BJ (cell line): ENCODE measurements at places on chromosomes 5 and 9.

GRCh38 chr9:127990554-127990953 lies 9.8 kb upstream of the EEIG1 start:
- DNase-seq = no peak

- DNase-seq = peak; percentile 31
Observed at GRCh38 chr9:129336601-129337331, 158.7 kb upstream of the IER5L start.

GRCh38 chr5:171693412-171693811 lies 92.2 kb upstream of the SMIM23 start:
- no peak for DNase-seq

DNA sequence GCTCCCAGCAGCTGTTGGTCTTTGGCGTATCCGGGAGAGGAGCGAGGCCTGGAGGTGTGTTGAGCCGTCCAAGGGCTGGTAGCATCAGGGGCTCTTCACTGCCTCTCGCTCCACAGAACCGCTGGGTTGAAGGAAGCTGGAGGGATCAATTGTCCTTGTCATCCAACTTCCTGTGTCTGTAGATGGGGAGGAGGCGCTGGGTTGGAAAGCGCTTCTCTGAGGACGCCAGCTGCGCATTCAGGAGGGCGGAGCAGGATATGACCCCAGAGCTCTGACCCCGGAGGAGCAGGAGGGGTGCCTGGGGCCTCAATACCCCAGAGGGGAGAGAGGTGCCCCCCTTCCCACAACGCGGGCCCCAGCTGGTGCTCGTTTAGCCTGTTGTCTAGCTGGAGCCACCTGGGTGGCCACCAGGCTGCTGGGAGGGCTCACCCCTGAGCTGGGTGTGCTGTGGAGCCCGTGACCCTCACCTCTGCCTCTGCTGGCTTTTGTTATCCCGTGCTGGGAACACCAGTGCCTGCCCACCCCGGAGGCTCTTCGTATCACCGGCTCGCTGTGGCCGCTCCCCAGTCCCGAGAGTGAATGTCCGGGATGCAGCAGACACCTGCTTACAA lies 2.0 kb upstream of the DBH start:
- no peak for DNase-seq

- no peak for DNase-seq
Observed at GRCh38 chr5:157864067-157864466, 5.1 kb upstream of the CLINT1 start.

DNA sequence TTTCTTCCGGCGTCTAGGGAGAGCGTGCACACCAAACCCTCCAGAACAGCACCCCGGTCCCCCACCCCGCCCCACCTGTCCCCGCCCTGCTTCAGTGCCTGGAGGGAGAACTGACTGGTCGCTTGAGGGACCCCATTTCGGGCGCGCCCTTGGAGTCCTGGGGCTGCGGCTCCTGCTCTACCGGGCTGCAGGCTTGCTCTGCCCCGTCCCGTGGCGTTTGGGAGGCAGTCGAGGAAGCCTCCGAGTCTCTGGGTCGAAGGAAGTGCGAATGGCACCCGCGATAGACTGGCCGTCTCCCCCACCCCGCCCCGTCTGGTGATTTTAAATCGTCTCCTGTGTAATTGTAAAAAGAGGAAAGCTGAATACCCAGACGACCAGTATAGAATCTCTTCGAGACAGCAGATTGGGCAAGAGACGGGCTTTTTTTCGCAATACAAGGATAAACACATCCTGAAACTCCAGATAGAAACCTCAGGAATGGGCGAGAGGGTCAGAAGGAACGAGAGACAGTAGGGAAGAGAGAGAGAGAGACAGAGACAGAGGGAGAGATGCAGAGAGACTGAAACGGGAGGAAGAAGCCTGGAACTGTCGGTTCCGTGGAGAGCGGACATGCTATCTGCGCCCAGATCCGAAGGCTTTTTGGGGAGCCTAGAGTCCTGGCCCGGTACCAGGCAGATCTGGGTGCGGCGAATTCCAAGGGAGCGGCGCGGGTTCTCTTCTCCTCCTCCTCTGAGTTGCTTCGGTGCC lies 9.9 kb downstream of the PRDM6 start:
- DNase-seq = no peak

DNA sequence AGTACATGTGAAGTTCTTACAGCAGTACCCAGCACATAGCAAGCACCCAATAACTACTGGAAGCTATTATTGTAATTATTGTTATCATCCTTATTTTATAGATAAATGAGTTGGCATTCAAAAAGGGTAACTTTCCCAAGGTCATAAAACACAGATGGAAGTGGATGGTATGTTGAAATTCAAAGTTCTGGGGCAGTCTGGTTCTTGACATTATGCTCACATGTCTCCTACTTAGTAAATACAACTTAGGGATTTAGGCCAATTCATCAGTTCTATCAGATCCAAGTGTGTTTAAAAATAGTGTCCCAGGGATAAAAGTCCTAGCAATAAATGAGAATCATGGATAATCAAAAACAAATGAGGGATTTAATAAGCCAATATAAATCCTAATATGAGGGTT lies 265.2 kb downstream of the ADAMTSL1 start:
- DNase-seq = no peak

- no peak for DNase-seq
Observed at GRCh38 chr9:109182940-109183798, 16.1 kb upstream of the FRRS1L start.

DNA sequence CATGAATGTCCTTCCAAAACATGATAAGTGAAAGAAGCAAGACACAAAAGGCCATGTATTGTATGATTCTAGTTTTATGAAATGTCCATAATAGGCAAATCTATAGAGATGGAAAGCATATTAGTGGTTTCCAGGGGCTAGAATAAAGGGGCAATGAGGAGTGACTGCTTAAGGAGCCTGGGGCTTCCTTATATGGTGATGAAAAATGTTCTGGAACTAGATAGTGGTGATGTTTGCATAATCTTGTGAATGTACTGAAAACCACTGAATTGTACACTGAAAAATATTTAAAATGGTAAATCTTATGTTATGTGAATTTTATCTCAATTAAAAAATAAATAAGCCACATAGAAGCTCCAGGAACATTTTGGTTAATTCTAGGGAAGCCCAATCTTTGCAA lies 144.4 kb upstream of the ANKRD55 start:
- no peak for DNase-seq

GRCh38 chr9:108001237-108001636 lies 511.7 kb upstream of the KLF4 start:
- no peak for DNase-seq

DNA sequence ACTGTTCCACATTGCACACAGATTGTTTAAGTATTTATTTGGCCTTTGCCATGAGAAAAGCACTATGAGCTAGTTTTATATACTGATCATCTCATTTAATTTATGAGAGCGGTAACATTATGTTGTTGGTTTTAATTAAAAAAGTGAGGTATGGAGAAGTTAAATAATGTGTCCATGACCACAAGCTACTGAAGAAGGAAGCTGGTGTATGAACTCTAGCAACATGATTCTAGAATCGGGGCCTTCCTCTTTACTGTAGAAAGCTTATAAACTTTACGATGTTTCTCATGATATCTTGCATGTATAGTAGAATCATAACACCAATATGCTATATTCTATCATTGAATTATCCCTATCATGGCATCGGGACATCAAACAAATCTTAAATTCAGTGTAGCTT lies 52.9 kb upstream of the CDH18 start:
- DNase-seq = no peak

DNA sequence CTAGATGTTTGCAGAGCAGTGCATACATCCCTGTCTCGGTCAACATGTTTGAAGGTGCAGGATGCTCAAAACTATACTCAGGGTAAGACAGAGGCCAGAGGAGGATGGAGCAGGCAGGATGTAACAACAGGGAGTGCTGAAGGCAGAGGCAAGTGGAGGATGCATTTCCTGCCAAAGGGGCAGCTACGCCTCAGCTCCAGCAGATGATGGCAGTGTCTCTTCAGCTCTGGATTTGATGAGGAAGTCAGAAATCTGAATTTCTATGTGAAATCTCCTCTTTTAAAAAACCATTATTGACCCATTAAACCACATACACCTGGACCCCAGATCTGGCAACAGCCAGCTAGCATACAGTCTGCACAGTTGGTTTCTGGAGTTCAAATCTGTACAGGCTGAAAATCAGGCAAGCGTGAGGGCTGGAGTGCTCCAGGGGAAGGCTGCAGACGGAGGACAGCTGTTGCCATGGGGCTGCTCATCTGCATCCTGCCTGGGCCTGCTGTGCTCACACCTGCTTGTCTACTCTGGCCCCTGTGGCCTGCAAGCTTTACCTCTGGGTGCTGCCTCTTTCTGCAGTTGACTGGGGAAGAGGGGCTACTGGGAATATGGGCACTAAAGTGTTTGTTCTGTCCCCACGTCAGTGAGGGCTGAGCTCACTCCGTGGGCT lies 152.9 kb upstream of the SLC28A3 start:
- no peak for DNase-seq

DNA sequence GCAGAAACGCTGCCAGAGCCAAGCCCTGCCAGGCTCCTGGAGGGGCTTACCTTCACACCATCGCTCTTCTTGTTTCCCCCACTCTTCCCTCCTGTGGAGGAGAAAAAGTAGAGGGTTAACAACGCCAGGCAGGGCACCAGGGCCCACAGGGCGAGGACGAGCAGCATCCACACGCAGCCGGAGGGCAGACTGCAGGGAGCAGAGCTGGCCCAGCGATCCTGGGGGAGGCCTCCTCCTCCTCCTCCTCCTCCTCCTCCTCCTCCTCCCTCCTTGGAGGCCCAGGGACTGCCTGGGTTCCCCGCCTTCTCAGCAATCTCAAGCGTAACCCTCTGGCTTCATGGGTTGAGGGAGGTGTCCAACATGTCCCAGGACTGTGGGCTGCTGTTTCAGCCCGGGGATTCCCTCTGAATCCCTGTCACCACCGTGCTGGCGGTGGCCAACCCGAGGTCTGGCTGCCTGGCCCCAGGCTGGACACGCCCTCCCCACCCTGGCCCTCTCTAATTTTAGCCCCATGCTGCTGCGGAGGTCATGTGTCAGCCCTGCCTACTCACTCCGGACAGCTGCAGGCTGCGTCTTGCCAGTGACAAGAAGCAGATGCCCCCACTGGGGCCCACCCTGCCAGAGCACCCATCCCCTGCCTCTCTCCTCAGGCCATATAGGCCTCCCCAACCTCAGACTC lies 44.3 kb downstream of the CAMK2A start:
- DNase-seq = no peak

DNA sequence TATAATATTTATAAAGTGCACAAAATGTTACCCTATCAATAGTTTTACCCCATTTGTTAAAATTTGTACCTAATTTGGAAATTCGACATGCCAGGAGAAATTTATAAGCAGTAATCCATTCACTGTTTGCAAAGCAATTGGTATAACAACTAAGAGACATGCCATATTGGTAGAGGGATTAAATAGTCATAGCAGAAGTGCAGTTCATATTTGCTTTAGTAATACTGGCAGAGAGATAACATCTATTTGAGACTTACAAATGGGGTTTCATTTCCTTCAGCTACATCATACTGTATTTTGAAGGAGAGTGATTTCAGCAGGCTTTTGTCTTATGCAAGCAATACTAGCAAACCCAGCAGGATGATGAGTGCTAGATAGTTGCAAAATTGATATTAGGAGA lies 610.4 kb upstream of the CDH10 start:
- DNase-seq = no peak

DNA sequence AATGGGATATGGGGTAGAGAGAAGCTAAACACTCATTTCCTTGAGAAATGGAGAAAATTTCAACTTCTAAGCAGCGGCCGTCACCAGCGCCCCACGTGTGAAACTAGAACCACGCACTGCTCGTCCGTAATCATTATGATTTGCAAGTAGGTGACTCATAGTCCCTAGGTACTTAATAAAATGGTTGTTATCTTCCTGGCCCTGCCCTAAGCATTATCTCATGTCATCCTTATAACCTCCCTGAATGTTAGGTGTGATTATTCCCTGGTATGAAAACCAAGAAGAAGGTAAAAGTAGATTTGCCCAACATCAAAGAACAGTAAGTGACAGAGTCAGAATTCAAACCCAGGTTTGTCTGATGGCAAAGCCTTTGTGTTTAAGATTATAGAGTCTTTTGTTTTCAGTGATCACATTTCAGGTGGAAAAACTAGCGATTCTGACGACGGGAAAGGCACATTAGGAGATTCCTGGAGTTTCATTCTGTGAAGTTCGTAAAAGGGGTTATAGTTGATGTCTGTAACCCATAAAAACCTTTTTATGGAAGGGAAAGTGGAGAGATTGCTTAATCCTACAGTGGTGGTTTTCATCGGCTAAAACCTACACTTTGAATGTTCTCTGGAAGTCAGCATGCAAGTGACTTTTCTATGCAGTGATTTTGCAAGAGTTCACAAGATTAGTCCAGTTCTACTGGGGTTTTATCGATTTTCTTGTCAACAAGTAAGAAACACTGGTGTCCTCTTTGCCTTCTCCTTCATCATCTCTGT lies 202.9 kb upstream of the WWC1 start:
- DNase-seq = peak; percentile 66

DNA sequence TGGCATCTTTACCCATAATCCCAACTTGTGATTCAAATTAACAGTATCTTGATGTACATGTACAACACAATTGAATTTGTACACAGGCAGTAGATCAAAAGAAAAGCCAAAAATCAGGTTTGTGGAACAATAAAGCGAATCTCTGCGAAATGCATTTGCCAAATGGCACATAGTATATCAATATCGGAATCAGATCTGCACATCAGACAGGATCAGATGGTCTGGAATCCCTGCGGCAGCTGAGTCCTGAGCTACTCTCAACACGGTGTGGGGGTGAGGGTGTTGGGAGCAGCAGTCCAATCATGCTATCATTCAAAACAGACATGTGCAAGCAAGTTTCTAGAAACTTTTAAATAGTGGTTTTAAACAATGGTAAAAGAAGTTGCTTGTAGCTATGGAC lies 358.3 kb downstream of the SEMA5A start:
- DNase-seq = no peak

- DNase-seq = no peak
Observed at GRCh38 chr5:68698025-68698940, 395.5 kb upstream of the SLC30A5 start.

DNA sequence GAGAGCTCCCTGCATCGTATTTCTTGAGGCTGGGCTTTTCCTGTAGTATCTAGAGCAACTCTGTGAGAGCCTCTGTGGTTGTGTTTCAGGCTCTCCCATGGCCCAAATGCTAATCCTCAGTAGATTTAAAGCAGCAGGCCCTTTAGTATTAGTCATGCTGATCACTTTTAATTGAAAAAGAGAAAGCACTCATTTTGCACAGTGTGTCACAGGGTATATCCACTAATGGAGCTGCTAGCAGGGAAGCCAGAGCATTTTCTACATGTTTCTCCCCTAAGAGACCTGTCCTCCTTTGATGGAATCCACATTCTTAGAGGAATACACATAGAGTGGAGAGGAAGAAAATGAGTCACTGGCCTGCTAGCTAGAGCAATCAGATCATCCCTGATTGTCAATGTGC lies 348.5 kb downstream of the TMEM232 start:
- DNase-seq = peak; percentile 77

GRCh38 chr5:155729684-155730059 lies 597.3 kb upstream of the SGCD start:
- DNase-seq = no peak

DNA sequence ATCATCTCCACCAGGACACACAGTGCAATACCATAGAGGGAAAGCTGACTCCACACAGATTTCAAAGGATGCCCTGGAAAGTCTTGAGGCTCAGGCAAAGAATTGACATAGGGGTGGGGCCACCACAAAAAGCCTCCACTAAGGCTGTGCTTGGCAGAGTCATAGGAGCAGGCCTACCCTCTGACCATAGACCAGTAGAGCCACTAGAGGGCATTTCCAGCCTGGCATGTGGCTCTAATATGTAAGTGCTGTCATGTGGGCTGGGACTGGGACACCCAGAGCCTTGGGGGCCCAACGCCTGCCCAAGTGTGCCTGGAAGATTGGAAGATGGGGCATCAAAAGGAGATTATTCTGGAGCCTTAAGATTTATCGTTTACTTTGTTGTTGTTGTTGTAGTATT lies 726.0 kb downstream of the DNAH5 start:
- DNase-seq = no peak

GRCh38 chr5:177447611-177448243 lies 1.1 kb downstream of the PRR7 start:
- no peak for DNase-seq
